ENCODE measurements at places on chromosomes 2 and 18.

DNA sequence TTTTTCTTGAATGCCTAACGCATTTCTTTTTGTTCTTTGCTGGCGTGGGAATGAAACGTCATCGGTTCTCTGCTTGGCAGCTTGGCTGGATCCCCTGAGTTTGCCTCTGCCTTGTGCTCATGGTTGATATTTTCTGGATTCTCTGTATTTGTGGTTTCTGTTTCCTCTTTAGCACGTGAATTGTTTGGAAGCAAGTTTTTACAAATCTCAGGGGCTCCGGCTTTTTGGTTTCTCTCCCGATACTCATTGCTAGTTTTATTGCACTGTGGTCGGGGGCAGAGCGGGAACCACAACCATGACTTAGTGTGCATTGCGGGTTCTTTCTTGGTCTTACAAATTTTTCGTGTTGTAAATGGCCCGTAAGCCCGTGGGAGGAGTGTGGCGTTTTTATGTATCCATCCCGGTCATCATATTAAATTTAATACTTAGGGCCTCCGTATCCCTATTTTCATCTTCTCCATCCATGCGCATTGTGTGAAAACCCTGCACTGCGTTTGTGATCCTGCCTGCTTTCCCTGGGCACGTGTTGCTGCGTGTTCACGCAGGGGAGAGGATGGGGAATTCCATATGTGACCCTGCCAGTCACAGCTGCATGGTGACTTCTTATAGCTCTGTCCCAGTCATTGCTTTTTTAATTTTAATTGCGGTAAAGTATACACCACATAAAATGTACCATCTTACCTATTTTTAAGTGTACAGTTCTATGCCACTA is 9.4 kb downstream of the RAMP1 start:
- no peak for DNase-seq

- no peak for DNase-seq
Observed at GRCh38 chr2:60478660-60479059, 74.8 kb downstream of the BCL11A start.

DNA sequence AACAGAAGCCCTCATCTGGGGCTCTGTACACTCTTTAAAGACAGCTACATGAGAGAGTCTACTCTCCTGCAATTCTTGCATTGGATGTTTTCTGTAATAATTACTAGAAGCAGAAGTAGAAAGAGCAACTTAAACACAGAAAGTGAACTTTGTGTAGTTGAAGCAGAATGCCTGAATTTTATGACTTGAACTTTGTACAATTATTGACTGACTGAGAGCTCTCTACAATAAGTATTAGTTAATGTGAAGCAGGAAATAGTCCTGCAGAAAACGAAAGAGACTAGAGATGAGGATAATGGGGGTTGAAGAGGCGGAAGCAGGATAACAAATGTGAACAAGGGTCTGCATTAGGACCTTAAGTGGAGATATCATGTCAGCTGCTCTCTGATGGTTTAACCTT is 79.2 kb upstream of the STK39 start:
- DNase-seq: no peak

DNA sequence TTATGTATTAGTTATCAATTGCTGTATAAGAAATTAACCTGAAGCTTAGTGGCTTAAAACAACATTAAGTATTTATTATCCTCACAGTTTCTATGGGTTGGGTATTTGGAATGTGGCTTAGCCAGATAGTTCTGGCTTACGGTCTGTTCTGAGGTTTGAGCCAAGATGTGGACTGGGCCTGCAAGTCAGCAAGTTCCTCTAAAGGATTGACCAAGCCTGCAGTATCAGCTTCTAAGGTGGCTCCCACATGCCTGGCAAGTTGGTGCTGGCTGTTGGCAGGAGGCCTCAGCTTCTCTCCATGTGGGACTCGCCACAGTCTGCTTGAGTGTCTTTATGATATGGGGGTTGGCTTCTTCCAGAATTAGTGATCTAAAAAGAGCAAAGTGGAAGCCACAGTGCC is 45.0 kb upstream of the TCF4 start:
- DNase-seq: no peak

- no peak for DNase-seq
Observed at GRCh38 chr2:27705851-27706622, 42.3 kb downstream of the SLC4A1AP start.

DNA sequence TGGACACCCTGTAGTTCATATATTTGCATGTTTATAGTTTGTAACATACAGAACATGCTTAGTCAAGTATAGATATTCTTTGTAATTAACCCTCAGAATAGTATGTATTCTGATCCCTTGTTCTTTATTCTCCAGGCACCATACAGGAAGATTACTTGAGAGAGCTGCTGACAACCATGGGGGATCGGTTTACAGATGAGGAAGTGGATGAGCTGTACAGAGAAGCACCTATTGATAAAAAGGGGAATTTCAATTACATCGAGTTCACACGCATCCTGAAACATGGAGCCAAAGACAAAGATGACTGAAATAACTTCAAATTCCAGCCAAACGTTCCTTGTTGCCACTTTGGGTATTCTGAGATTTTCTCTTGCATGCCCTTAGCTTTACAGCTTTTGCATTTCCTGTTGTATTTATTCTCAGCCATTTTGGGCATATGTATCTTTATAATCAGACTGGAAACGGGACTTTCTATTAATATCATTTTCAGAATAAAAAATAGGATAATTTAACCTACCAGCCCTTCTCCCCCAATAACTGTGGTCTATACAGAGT is 6.2 kb upstream of the MYL12B start:
- DNase-seq: no peak

- DNase-seq: peak; percentile 51
Observed at GRCh38 chr2:136932700-136933099, 167.4 kb downstream of the THSD7B start.

GRCh38 chr2:113000436-113000835 is 4.8 kb upstream of the IL36A start:
- no peak for DNase-seq

All from HEK293T (cell line).